Mesendoderm (in vitro differentiated cells): ENCODE measurements at places on chromosomes 1 and 21.

DNA sequence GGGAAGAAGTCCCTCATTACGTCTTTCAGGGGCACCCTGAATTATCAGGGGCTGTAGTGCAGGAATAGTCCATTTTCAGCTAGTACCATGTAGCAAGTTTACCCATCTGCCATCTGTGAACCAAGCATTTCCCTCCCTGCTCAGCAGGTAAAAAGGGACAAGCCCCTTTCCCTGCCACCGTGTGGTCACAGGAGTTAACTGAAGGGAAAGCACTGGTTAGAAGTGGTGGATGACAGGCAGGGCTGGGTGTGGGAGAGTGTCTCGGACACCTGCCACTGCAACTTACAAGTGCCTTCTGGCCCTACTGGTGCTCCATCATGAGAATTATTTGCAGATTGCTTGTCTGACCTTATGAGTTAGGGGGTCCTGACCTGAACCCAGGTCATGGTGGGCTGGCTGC, 32.0 kb upstream of the IGSF5 start:
- no peaks in the 10 kb centered on the region for H3K4me1 ChIP-seq
- H3K27ac ChIP-seq: no peak overlapping the region
- H3K4me3 ChIP-seq: no peak overlapping the region
- H3K27me3 ChIP-seq: no peaks in the 10 kb centered on the region
- no peaks in the 10 kb centered on the region for H3K36me3 ChIP-seq

GRCh38 chr1:4655674-4656532, 1.5 kb downstream of the AJAP1 start:
- no peak overlapping the region for H3K27ac ChIP-seq
- H3K4me1 ChIP-seq: peaks cover 9% of the 10 kb centered on the region
- H3K4me3 ChIP-seq: no peak overlapping the region
- H3K36me3 ChIP-seq: no peaks in the 10 kb centered on the region
- peaks cover 18% of the 10 kb centered on the region for H3K27me3 ChIP-seq

DNA sequence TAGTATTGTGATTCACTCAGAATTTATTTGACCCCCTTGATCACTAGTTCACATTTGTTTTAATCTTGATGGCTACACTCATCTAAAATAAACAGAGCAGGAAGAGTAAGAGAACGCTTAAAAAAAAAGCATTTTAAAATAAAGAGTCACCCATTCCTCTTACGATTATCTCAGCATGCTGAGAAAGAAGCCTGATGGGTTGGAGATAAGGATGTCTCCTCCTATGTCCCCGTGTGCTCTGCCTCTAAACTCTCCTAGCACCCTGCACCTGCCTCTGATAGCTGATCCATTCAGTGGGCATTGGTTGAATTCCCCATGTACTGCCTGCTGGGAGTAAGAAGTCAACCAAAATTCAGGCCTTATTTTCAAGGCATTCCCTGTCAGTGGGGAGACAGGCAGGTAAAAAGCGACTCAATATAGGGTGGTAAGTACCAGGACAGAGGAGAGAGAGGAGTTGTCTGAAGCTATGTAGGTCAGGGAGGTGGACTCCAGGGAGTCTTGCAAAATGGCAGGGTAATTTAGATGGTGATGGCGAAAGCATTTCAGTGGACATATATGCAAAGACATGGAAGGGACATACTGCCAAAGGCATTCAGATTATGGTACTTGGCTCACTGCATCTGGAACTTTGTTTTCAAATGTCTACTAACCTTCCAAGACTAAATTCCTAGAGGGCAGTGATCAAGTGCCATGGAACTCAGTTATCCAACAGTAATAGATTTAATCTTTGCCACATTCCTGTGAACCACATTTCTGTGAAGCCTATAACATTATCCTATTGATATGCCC, 18.4 kb downstream of the ELAVL4 start:
- peak; percentile 75 for DNase-seq
- no peaks in the 10 kb centered on the region for H3K4me1 ChIP-seq
- H3K36me3 ChIP-seq: no peaks in the 10 kb centered on the region

- no peaks in the 10 kb centered on the region for H3K27me3 ChIP-seq
- H3K27ac ChIP-seq: no peak overlapping the region
- H3K4me3 ChIP-seq: no peak overlapping the region
- H3K4me1 ChIP-seq: peaks cover 6% of the 10 kb centered on the region
- peak; percentile 70 for DNase-seq
Observed at GRCh38 chr1:107529511-107530149, 388.8 kb downstream of the NTNG1 start.

- H3K4me3 ChIP-seq: no peak overlapping the region
- H3K27ac ChIP-seq: no peak overlapping the region
- H3K27me3 ChIP-seq: no peaks in the 10 kb centered on the region
- DNase-seq: no peak
Observed at GRCh38 chr1:85864727-85865126, 156.5 kb upstream of the ZNHIT6 start.

DNA sequence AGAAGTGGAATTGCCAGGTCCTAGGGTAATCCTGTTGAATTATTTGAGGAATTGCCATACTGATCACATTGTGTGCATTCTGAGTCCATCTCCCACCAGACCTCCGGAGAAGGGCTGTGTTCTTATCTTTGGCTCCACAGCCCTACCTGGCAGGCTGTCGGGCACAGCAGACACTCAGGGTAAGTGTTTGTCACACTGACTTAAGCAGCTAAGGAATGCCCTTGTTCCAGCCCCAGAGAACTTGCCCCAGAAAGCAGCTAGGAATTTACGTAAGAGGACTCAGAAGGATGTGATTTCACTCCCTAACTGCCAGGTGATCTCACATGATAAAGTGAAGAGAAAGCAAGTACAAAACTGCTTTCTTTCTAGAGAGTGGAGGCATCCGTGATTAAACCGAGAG, 21.0 kb downstream of the VASH2 start:
- H3K27me3 ChIP-seq: no peaks in the 10 kb centered on the region
- peak; percentile 60 for DNase-seq
- no peak overlapping the region for H3K27ac ChIP-seq
- peaks cover 6% of the 10 kb centered on the region for H3K4me1 ChIP-seq

DNA sequence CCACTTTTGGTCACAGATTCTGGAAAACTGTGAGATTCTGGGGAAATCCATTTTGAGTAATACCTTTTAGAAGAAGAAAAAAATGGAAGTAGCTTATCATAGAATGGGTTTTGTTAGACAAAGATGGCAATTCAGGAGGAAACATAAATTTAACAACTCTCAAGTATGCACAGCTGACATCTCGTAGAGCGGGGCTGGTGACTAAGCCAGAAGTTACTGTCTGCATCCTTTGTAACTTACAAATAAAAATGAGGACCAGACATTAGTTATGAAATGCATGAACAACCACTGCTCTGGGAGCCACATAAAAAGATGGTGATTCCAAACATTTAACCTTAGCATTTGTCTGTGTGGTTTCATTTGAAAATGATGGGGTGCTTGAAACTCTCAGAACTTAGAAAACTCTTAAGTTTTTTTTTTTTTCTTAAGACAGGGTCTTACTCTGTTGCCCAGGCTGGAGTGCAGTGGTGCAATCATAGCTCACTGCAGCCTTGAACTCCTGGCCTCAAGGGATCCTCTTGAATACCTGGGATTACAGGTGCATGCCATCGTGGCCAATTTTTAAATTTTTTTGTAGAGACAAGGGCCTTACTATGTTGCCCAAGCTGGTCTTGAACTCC, 49.2 kb upstream of the ATP5PO start:
- H3K27me3 ChIP-seq: no peaks in the 10 kb centered on the region
- no peak overlapping the region for H3K4me3 ChIP-seq
- DNase-seq: no peak
- peaks cover 7% of the 10 kb centered on the region for H3K4me1 ChIP-seq
